ENCODE measurements at places on chromosomes 5 and 9. TPM values are rescaled to one million over a fixed set of nuclear protein-coding genes. Genes with fewer than 3 reads are reported as not detected.

LRRC8A gene
- 18.7 TPM for total RNA-seq

PPP3R2 gene
- total RNA-seq: not detected

FBN2 gene
- total RNA-seq: not detected

UNC13B gene
- total RNA-seq: 4.6 TPM

GRIN3A gene
- not detected for total RNA-seq

ECSCR gene
- 4.2 TPM for total RNA-seq

PRSS3 gene
- total RNA-seq: not detected

OTP gene
- total RNA-seq: not detected

IL5 gene
- 4.1 TPM for total RNA-seq

SEC24A gene
- total RNA-seq: 30.8 TPM

SLC34A1 gene
- not detected for total RNA-seq

NMUR2 gene
- not detected for total RNA-seq

NTNG2 gene
- 0.77 TPM for total RNA-seq

PRRX2 gene
- 0.58 TPM for total RNA-seq

HRCT1 gene
- total RNA-seq: not detected

LPAR1 gene
- total RNA-seq: not detected

CDX1 gene
- not detected for total RNA-seq

SLC6A18 gene
- not detected for total RNA-seq

LCN9 gene
- total RNA-seq: not detected

SCGB3A1 gene
- not detected for total RNA-seq

TLX3 gene
- not detected for total RNA-seq

GPX3 gene
- total RNA-seq: not detected

Measured in activated CD4-positive, alpha-beta memory T cell treated with anti-CD3 and anti-CD28 coated beads for 36 hours (primary cell).